ENCODE measurements at places on chromosomes 16 and 17. TPM values are rescaled to one million over a fixed set of nuclear protein-coding genes. Genes with fewer than 3 reads are reported as not detected.

The ABCA8 gene
- 0.40 TPM for total RNA-seq

The PRSS21 gene
- not detected for total RNA-seq

The C16orf46 gene
- 0.87 TPM for total RNA-seq

The PDPR gene
- 12.8 TPM for total RNA-seq

The FNDC8 gene
- 0.11 TPM for total RNA-seq

Measured in A549 treated with ZK216348 at 1 μM for 4 hours (cell line).